Thoracic aorta (tissue), 2 donors: ENCODE measurements at places on chromosomes 1 and 21.

DNA sequence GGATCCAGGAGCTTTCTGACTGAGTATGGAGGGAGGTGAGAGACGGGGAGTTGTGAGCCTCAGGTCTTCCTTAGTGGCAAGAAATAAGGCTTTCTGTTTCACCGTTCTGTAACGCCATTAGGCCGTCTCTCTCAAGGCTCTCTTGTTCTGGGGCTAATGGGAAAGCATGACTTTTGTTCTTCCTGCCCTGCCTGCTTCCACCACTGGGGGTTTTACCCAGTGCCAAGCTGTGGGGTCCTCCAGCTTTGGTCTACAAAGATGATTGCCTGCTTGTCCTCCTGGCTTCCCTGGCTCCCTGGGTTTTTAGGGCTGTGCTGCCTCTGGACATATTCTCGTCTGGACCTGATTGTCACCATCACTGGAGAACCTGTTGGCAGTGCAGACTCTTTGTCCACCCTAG, 74.8 kb upstream of the TINAGL1 start:
- DNase-seq, result no peak

DNA sequence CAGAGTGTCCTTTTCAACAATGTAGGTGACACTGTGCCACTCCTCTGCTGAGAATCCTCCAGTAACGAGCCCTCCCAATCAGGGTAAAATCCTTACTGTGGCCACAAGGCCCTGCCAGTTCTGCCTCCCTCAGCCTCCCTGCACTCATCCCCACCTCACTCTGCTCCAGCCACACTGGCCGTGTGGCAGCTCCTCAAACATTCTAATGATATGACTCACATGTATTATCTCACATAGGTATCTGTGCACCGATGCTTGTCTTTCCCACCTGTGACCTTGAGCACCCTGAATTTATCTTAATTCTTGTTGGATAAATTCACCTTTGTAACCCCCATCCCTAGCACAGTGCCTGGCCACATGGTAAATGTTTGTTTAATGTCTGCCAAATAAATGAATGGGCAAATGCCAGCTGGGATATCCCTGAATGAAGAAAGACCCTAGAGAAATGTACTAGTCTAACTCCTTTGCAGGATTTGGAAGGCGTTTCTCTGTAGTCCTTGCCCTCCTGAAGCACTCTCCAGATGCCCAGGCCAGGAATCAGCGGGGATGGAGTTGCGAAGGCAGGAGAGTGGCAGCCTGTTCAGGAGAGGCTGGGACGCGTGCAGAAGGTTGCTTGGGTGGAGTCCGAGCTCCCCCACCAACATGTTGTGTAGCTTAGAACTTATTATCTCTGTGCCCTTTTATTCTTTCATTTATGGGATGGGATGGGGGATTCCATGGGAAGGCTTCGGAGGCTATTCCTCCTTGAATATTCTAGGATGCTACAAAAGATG, 106.0 kb downstream of the TMEM53 start:
- no peak for DNase-seq

- no peak for DNase-seq
Measured at GRCh38 chr1:201354901-201355295, 22.6 kb downstream of the TNNT2 start.

- DNase-seq, result no peak
Measured at GRCh38 chr1:115210302-115210711, 121.0 kb upstream of the TSPAN2 start.

- no peak for DNase-seq
Measured at GRCh38 chr1:160862203-160863060, at the start of gene CD244. TSS of gene CD244 (minus strand) at chr1:160862887. CDS start at chr1:160862677, 210 bp downstream.

- DNase-seq, result no peak
Measured at GRCh38 chr1:26785611-26786436, 1.9 kb upstream of the PIGV start.

- DNase-seq, result no peak
Measured at GRCh38 chr1:178643349-178643748, 81.7 kb upstream of the RALGPS2 start.

DNA sequence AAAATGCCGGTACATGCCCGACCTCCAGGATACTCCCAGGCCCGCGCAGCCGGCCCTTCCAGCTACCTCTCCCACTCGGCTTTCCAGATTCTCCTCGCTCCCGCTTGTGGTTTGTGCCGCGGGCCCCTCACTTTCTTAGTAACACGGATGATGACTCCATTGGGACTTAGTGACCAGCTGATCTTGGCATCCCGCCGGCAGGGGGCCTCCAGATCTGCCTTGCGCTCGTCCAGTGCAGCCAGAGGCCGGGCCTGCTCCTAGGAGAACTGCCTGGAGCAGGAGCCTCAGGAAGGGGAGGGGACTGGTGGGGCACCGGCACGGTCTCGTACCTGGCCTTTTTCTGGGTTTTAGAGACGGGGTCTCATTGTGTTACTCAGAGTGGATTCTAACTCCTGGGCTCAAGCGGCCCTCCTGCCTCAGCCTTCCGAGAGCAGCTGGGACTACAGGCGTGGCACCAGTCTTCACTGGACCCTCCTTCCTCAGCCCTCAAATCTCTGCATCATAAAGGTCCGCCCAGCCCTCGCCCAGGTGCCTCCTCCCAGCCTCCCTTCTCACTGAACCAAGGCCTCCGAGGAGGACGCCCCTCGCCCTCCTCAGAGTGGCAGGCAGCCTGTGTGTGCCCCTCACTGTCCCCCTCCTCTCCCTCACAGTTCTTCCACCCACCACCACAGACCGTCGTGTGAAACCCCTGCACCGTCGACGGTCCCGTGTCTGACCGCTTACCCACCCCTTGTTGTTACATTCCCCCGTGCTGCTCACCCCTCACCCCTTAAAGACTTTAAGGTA, 78.6 kb downstream of the SLC25A24 start:
- DNase-seq, result no peak
